ENCODE measurements at places on chromosomes 16 and 17. TPM values are rescaled to one million over a fixed set of nuclear protein-coding genes. Genes with fewer than 3 reads are reported as not detected.

The KRTAP2-1 gene
- not detected for total RNA-seq

The KRTAP1-1 gene
- not detected for total RNA-seq

The KRTAP9-7 gene
- total RNA-seq, result not detected

The SDR42E1 gene
- total RNA-seq, result 7.8 TPM

The LRRC37A gene
- total RNA-seq, result 1.8 TPM

The LHX1 gene
- not detected for total RNA-seq

The ELMO3 gene
- 12.0 TPM for total RNA-seq

The SLC5A11 gene
- total RNA-seq, result not detected

The PRSS27 gene
- 6.3 TPM for total RNA-seq

The KRT15 gene
- 83.4 TPM for total RNA-seq

The GPR142 gene
- total RNA-seq, result not detected

The ZNF319 gene
- 16.3 TPM for total RNA-seq

The CES4A gene
- total RNA-seq, result 5.1 TPM
